ENCODE measurements at places on chromosomes 11 and 22.
A peak's percentile ranks its signal among the peaks of the same experiment; 100 is the strongest.

- DNase-seq: no peak
Observed at GRCh38 chr11:72446929-72447769, 12.8 kb upstream of the CLPB start.

DNA sequence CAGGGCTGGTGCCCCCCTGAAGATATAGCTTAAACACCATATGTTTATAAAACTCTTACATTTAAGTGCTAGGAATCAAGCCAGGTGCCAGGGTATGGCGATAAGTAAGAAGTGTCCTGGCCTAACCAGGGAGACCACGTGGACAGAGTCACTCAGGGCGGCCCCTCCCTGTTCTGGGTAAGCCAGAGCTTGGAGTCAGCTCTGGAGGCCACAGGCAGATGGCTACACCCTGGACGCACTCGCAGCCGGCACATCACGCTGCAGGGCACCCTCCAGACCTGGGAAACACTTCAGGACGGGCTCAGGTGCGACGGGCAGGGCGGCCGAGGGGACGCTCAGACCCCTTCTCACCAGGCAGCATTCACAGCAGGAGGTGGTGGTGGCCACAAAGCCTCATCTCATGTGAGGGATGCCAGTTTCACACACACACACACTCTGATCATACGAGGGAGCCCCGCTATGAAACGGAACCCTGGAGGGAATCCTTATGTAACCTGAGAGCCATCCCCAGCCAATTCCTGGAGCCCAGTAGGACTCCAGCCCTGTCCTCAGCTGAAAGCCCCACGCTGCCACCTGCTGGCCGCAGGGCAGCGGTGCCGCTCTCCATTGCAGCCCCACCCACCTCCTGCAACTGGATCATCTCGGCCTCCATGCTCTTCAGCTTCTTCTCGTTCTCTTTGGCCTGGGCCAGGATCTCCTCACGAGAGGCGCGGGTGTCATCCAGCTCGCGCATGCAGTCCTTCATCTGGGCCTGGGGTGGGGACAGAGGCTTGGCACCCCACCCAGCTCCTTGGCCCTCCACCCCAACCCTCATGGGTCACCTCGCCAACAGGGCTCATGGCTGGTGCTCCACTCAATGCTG lies 33.4 kb downstream of the APOL1 start:
- DNase-seq: peak; percentile 50

DNA sequence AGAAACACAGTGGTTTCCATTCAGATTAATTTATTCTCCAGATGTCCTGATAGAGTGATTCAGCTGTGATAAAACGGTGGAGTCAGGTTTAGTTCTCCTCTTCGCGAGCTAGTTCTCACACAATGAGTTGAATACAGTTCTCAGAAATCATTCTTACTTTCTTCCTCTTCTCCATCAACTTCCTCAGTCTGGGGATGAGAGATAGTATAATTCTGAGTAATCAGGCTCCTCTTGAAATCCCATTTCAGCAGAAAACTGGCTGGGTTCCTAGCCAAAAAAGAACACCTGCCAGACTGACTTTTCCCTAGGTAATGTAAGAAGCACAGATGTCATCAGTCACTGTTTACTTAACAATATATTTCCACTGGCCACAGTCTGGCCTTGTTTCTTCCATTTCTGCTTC lies 76.7 kb downstream of the SVIP start:
- no peak for DNase-seq

GRCh38 chr11:1755692-1756561 lies 5.5 kb upstream of the IFITM10 start:
- DNase-seq: no peak

GRCh38 chr11:11211186-11211585 lies 141.9 kb downstream of the CSNK2A3 start:
- no peak for DNase-seq

Measured in stimulated activated CD8-positive, alpha-beta memory T cell treated with anti-CD3 and anti-CD28 coated beads, Interleukin-7, amount 100 ng/mL, for 1 hour (primary cell).